SHP77 treated with DMSO at 0.1 percent for 48 hours (cell line): ENCODE measurements at places on chromosomes 16 and 17.
A peak's percentile ranks its signal among the peaks of the same experiment; 100 is the strongest.

DNA sequence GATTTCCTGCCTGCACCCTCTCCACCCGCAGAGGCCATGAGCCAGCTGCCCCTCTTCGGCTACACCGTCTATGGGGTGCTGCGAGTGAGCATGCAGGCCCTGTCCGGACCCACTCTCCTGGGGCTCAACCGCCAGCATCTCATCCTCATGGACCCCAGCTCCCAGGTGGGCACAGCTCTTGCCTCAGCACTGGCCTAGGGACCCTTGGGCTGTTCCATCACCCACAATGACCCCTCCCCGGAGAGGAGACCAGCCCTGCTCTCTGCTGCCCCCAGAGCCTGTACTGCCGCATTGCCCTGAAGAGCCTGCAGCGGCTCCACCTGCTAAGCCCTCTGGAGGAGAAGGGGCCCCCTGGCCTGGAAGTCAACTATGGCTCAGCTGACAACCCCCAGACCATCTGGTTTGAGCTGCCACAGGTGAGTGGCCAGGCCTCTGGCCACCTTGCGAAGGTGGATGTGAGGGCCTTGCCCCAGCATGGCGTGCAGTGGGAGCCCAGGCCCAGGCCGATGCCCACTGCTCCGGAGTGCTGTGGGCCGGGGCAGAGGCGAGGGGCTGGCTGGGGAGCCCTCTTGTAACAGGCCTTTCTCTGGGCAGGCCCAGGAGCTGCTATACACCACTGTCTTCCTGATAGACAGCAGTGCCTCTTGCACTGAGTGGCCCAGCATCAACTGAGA lies 7.3 kb upstream of the SMIM5 start:
- no peak for DNase-seq

- DNase-seq = no peak
Measured at GRCh38 chr16:67248401-67249177, at the start of gene SLC9A5. Gene SLC9A5, plus strand, starts transcription at chr16:67248979. Its CDS starts 36 bp downstream, at chr16:67249015.

DNA sequence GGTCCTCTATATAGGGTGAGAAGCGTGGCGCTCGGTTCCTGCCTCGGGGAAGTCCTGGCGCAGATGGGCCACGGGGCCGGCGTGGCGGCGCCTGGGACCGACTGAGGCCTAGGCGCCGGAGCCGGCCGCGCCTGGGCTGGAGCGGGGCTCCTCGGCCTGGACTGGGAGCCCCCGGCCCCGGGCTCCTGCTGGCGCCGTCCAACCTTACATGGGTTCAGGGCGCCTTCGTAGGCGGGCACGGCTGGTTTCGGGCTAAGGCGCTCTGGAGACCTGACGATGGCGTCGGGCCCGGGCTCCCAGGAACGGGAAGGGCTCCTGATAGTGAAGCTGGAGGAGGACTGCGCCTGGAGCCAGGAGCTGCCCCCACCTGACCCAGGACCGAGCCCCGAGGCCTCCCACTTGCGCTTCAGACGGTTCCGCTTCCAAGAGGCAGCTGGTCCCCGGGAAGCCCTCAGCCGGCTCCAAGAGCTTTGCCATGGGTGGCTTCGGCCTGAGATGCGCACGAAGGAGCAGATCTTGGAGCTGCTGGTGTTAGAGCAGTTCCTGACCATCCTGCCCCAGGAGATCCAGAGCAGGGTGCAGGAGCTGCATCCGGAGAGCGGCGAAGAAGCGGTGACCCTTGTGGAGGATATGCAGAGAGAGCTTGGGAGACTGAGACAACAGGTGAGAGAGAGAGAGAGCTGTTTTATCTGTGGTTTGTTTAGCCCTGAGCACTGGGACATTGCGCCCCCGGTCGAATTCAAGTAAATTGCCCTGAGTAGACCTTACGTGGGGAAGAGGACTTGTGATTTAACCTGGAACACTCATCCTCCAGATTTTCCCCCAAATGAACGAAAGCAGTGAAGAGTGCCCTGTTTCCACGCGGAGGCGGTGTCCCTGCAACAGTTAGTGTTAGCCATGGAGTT lies 504 bp downstream of the ZNF263 start:
- no peak for DNase-seq

GRCh38 chr17:66678827-66679226 lies 156.1 kb upstream of the CACNG5 start:
- no peak for DNase-seq

DNA sequence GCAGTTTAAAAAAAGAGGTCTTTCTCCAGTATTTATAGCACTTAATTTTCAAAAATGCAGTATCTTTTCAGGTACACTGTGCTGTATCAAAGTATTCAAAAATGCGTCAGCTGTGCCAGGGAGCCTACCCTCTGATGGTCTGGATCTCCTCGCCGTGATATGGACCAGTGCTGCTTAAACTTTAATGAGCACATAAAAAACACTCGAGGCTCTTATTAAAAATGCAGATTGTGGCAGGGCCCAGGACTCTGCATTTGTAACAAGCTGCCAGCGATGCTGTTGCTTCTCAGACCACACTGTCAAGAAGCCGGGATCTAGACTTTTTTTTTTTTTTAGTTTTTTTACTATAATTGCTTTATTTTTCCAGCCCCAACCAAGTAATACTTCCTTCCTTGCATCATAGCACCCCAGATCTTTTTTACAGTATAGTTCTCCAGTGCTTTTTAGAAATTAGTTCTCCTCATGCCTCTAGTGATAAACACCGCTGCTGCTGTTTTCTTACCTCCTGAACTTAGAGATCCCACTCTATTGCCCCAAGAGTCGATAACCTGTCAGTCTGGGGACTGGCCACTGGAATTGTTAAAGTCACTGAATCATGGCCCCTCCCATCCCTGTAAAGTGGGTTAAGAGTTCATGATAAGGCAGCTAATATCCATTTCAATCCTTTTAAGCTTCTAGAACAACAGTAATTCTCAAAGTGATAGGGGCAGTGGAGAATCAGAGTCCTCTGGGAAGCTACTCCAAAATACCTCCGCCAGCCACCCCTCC lies 1.6 kb upstream of the SMARCD2 start:
- no peak for DNase-seq

- no peak for DNase-seq
Measured at GRCh38 chr16:86089991-86090390, 191.0 kb downstream of the IRF8 start.

DNA sequence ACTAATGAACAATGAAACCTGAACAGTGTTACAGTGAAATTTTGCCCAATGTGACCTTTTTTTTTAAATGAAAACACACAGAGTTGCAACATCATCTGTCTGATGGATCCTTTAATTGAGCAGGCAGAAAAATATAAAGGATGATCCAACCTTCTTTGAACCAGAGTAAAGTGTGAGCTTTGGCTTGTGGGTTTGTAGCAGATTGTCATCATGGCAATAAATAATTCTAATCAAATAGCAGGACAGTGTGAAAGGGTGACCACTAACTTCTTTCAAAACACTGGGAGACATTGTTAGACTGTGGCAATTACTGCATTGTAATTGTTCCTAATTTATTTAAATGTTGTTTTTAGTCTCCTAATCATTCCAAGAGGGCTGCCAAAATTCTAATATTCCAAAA lies 197.2 kb downstream of the CHD9NB start:
- no peak for DNase-seq

DNA sequence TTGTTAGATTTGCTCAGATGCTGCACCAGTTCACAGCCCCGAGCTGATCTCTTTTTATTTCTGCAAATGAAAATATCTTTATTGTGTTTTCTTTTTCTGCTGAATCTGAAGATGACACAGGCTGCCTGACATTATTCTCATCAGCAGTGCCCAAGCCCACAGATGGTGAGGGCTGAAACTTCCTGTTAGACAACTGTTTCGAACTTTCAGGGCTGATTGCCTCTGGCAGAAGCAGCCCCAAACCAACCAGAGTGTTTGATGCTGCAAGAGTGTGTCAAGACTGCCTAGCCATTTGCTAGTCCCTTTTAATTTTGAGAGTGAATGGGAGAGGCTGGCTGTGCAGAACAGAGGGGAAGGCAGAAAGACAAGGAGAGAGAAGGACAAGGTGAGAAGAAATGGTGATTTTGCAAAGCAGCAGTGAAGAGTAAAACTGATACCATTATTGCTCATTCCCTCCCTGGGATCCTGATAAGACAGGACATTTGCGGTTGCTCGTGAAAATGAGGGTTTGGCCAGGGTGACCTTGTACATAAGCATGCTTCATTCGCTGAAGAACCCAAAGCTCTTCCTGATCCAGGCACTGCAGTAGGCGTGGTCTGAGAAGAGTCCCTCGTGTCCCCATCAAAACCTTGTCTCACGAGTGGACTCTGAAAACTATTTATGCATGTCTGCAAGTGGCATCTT lies 77.2 kb downstream of the TMEM114 start:
- no peak for DNase-seq

DNA sequence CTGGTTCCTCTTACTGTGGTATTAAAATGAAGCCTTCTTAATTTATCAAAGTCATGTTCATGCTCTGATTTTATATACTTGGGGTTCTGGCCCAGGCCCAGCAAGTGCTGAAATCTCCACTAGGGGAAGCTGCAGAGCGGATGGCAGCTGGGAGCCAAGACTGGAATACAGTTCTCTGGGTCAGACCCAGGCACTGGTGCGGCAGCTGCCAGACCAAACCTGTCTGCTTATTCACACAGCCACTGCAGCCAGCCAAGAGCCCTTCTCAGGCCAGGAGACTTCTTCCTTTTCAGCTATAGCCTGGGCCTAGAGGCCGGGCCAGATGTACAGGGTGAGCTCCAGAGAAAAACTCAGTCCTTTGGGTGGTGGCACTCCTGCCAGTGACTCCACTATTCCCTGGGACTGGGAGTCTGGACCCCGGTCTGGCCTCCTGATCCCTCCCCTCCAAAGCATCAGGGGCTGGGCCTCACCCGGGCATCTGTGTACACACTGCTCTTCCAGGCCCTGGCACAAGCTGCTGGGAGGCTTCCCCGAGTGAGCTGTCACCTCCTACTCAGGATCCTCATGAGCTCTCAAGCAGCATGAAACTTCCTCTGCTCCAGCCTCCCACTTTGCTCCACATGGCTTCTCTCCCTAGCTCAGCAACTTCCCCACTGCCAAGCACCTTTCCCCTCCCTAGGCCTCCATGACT lies 24.4 kb downstream of the ATP6V0D1 start:
- peak; percentile 9 for DNase-seq

DNA sequence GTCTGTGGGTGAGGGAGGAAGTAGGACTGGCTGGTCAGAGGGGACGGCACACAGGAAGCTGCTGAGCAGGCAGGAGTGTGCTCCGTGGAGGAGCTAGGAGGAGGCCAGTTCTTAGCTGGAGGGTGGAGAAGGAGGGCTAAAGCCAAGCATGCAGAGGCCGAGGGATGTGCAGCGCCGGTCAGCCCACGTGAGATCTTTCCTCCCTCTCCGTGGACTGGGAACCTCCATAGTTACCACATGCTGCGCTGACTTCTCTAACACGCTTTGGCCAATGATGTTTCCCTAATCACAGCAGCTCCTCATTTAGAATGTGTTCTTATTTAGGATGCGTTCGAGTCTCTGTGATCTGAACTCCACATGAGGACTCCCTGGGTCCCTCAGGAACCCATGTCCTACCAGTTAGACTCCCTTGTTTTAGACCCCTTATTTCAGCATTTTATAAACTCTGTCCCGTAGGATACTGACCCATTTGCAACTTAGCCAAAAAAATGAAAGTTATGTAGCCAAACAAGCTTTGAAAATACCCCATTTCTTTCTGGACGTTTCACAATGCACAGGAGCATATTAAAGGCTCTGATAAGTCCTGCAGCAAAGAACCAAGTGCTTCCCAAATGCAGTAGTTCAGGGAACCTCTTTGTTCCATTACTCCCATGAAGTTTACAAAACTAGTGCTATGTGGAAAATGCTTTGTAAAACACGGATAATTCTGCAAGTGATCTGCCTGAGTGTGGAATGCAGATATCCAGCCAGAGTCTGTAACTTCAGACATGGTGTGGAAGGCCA lies 51.4 kb downstream of the IRF8 start:
- DNase-seq = no peak

DNA sequence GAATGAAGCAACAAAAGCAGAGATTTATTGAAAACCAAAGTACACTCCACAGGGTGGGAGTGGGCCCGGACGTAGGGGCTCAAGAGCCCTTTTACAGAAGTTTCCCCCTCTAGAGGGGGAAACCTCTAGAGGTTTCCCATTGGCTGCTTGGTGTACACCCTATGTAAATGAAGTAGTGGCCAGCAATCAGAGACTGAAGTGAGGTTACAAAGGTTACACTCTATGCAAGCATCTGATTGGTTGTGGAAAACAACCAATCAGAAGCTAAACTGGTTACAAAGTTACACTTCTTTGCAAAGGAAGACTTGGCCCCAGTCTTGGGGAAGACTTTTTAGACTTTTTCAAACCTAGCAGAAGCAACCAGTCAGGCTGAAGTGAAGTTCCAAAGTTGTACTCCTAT lies 27.1 kb downstream of the CRAMP1 start:
- DNase-seq = no peak

DNA sequence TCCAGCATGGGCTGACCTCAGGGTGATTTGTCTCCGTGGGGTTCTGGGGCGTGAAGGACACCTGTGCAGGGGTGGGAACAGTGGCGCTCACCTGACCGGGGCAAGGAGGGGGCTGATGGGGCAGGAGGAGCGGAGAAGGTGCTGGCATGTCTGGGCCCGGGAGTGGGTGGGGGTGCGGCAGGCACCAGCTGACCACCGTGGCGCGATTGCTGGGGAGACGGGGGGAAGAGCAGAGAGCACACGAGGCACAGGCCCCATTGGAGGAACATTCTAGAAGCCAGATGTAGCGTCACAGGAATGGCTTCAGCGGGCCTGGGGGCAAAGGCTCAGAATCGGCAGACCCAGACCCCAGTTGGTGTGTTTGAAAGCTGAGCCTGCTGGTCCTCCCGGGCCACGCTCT lies 12.1 kb downstream of the CACNA1H start:
- DNase-seq = no peak

DNA sequence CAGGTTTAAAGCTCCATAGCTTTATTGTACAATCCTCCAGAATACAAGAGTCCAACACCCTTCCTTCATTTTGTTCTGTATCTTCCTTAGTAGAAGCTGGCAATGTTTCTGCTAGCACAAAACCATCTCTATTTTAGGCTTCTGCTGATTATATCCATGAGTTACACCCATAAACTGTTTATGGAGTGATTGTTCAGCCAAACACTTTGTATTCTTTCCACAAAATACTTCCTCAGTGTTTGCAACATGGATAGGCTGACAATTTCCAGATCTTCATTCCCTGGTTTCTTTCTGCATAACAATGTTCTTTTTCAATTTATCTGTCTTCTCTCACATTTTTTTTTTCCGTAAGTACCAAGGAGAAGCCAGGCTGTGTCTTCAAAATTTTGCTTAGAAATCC lies 839.9 kb upstream of the CDH8 start:
- no peak for DNase-seq

GRCh38 chr17:37079735-37080134 lies 131.0 kb downstream of the AATF start:
- no peak for DNase-seq
